Cardiac ventricle fibroblast (primary cell): ENCODE measurements at places on chromosomes 2 and 18. TPM values are rescaled to one million over a fixed set of nuclear protein-coding genes. Genes with fewer than 3 reads are reported as not detected.

LRRTM4 gene
- not detected in 2 replicates for total RNA-seq

FSHR gene
- total RNA-seq, result not detected in 2 replicates

SIGLEC15 gene
- 0.39 TPM in 1 of 2 replicates, not detected in the other for total RNA-seq

CNGA3 gene
- not detected in 2 replicates for total RNA-seq
